AG20443 (cell line): ENCODE measurements at places on chromosomes 4 and X.

DNA sequence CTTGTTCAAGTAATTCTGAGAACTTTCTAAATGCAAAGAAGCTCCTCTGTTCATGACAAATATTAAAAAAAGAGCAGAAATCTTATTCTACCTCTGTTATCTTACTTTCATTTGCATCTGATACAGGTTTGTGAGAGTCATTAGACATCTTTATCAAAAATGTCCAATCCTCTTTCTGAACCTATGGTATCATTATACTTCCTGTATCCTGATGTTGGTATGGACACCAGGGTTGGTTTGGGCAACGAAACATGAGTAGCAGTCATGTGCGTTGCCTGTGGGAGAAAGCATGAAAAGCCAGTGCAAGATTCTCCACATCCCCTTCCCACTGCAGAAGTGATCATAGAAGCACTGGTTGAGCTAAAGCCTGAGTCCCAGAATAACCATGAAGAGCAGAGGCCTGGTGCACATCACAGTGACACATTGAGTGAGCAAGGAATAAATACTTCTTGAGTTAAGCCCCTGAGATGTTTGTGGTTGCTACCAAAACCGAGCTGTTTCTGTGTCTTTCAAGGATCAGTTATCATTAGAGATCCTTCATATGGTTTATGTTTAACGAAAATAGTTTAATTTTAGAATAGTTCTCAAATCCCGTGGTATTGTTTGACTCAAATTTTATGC is 197.2 kb downstream of the BANK1 start:
- no peak for DNase-seq

DNA sequence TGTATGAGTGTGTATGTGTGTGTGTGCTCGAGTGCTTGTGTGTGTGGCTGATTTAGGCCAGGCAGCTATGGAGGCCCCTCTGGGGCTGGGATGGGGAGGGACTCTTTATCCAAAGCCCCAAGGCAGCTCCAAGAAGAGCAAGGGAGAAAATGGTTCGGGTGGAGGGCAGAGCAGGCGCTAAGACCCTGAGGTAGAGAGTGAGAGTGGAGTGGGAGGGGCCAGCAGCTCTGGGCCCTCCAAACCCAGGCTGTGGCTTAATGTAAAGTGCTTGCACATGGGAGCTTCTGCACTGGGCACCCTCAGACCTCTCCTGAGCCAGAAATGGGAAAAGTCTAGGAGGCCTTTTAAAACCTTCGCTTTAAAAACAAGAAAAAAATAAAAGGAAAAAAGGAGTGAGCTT is 233.5 kb upstream of the PSAPL1 start:
- DNase-seq = no peak

DNA sequence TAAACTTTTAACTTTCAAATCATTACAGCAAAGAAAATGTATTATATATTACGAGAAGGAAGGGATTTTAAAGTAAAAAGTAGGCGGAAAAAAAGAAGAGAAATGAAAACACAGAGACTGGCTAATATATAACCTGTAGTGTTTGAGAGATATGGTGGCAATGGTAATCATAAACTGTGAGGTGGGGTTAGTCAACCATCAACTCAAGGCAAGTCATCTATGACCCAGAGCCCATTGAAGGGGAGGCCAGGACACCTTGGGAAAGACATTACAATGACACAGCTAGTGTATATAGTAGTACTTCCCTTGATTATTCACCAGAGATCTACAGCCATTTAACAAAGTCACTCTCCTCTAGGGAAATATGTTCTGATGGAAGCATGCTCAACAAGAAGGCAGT is 423.9 kb upstream of the PITX2 start:
- no peak for DNase-seq

DNA sequence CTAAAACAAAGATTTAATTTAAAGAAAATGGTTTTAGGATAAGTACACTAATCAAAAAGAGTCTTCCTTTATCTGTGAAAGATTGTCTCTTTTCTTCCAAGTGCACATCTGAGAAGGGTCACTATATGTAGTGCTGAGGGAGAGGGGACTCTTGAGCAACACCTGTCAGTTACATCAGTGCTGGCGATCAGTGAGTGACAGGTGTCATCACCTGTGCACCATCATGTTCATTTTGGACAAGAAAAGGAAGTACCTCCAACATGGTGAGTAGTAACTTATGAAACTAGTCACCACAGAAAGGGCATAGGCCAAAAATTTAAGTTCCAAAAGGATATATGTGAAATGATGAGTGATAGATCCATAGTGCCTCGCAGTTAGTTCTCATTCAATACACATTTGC is 55.7 kb downstream of the MCUB start:
- DNase-seq = no peak

GRCh38 chr4:2478229-2478628 is 9.3 kb downstream of the RNF4 start:
- DNase-seq = no peak

DNA sequence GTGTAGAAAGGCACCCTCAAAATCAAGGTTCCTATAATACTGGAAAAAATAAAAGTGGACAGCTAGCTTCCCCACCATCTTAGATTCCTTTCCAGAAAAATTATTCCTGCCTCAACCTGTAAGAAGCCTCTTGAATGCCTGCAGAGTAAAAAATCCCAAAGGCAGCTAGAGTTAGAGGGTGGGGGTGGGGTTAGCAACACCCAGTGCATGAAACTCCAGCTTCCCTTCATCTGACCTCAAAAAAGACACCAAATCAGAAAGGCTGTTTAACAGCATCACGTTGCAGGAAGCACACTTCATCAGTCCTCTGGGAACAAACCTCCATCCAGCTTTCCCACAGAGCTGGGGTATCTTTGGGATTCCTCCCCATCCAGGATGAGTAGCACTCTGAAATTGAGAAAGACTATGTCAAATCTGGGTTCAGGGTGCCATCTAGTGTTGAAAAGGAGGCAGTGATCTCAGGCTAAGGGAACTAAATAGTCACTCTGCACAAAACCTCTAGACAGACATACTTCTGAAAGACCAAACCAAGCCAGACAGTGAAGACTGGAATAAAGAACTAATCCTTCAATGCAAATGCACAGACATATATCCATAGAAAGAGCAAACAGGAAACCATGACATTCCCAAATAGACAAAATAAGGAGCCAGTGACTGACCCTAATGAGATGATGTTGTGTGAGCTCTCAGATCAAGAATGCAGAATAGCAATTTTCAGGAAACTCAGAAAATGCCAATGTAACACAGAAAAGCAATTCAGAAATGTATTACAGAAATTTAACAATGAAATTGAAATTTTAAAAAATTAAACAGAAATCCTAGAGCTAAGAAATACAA is 97.9 kb downstream of the ARHGEF9 start:
- peak; percentile 55 for DNase-seq

DNA sequence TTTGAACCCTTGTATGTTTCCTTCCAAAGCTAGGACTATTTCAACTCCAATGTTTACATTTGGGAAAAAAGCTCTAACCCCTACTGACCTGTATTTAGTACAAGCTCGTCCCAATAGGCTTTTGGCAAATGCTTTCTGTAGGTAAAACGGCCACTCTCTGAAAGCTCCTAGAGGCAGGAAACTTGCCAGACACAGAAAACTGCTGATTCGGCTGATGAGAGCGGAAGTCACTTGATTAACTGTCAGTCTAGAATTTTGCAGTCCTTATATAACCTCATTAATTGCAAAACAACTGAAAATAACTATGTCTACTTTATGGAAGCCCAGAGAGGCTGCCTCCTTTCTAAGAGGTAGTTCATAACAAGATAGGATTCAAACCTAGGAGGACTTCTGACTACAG is 108.1 kb downstream of the TSPAN7 start:
- no peak for DNase-seq

DNA sequence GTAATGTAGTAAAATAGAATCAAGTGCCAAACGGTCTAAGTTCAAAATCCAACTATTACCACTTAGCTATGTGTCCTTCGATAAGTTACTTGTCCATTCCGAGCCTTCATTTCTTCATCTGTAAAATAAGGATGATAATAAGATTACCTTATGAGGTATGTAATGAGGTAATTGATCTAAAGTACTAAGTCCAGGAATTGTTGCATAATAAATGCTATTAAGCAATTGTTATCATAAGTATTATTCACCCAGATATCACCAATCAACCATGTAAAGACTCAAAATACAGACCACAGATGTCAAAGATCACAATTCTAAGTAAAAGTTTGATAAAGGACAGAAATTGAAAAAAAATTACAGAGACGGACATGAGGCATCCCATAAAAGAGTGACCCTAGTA is 168.4 kb upstream of the POU3F4 start:
- no peak for DNase-seq

- DNase-seq = no peak
Observed at GRCh38 chr4:74534936-74535335, 90.0 kb downstream of the AREG start.

- DNase-seq = no peak
Observed at GRCh38 chr4:176335421-176335820, 15.7 kb downstream of the SPCS3 start.

GRCh38 chr4:113919611-113920010 is 59.8 kb downstream of the ARSJ start:
- no peak for DNase-seq

- no peak for DNase-seq
Observed at GRCh38 chr4:573122-573892, 2.8 kb downstream of the TMEM271 start.

DNA sequence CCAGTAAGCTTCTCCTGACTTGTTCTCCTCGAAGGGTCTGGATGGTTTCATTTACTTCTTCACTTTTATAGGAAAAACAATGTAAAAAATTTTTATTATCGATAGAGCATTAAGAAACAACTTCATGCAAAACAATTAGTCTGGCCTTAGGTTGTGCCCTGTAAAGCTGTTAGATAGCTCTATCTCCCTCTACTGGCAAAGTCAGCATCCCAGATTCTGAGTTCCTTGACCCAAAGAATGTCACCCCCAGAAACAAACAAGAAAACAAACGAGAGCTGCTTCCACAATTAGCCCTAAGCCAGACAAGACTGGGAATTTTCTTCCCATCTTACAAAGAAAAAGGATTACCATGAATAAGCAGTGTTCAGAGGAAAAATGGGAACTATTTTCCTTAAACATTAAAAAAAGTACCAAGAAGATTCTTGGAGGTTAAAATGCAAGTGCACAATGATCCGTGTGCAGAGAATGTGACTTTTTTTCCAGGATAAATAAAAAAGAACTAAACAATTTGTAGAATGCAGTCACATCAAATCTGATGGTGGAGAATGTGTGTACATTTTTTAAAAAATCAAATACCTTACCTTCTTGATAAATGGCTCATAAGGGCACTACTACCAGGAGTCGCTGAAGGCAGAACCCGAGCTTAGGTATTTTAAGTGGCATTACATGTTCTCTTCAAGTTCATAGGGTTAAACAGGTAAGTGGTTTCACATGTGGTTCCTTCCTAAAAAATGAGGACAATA is 293.2 kb downstream of the FBXO8 start:
- DNase-seq = peak; percentile 45

- no peak for DNase-seq
Observed at GRCh38 chr4:153479101-153479500, 12.9 kb downstream of the TMEM131L start.

GRCh38 chr4:4947721-4948120 is 71.5 kb downstream of the CYTL1 start:
- DNase-seq = no peak

DNA sequence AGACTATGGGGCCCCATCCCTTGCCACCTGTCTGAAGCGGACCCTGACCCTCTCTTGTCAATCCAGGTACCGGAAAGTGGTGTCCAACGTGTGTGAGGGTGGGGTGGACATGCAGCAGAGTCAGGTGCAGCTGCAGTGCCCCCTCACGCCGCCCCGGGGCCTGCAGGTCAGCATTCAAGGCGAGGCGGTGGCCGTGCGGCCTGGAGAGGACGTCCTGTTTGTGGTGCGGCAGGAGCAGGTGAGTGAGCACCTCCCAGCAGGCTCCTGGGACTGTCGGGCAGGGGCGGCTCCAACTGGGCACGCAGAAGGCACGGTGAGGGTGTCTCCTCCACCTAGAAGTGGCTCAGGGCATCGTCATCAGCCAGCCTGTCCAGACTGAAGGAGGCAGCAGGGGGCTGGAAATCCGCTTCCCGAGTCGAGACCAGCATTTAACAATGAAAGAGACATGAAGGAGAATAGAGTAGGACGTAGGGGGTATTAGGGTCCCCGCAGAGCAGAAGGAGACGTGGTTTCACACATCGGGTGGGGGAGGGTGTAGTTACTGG is 221.6 kb downstream of the AFAP1 start:
- no peak for DNase-seq

- DNase-seq = peak; percentile 63
Observed at GRCh38 chrX:50812995-50813842, 775 bp downstream of the SHROOM4 start.

GRCh38 chr4:1326751-1327525 is 20.1 kb upstream of the UVSSA start:
- DNase-seq = no peak

- DNase-seq = no peak
Observed at GRCh38 chrX:19829814-19830213, 57.6 kb downstream of the SH3KBP1 start.

- no peak for DNase-seq
Observed at GRCh38 chr4:124684301-124684700, 28.2 kb downstream of the ANKRD50 start.

DNA sequence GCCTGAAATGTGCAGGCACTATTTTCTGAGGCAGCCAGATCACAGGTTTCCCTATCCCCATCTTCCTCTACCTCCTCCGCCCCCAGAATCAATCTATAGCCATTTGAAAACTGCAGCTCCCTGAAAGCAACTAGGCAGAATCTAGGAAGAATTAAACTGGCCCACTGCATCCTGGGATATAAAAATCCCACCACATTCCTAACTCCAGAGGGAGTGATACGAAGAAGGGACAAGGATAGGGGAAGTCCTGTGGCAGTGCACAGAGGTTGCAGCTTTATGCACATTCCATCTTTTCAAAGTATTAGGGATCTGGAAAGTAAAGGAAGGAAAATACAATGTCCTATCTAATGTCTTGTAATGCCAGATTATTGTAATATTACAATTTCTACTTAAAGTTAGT is 18.3 kb upstream of the HERC3 start:
- peak; percentile 28 for DNase-seq

- no peak for DNase-seq
Observed at GRCh38 chr4:10607206-10607605, 77.4 kb downstream of the CLNK start.

- DNase-seq = peak; percentile 7
Observed at GRCh38 chr4:46270986-46271596, 118.8 kb downstream of the GABRA2 start.

GRCh38 chr4:684623-685327 is 4.2 kb downstream of the SLC49A3 start:
- DNase-seq = no peak

DNA sequence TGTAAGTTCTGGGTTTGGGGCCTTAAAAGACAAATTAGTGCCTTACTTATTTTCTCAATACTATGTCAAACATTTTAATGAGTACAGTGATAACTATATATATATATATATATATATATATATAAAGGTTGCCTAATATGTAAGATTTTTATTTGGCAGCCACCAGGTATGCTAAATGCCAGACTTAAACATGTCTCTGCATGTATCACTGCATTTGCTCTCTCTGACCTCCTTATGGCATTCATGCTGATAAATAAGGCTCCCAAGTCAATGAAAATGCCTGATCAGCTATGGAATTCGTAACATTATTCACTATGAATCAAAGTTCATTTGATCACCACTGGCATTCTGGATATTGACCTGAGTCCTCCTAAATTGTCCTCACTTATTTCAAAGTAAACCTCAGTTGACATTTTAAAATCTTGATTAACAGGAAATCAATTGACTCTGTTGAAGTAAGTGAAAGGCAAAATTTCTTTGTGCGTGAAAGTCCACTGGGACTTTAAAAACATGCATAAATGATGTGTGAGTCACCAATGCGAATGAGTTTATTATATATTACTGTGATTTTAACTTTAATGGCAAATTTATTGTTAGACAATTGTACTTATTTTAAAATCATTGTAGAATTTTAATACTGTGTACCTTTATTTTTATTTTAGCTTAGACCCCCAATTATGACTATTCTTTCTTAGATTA is 29.2 kb upstream of the AREG start:
- no peak for DNase-seq
